ENCODE measurements at places on chromosomes 4 and X. TPM values are rescaled to one million over a fixed set of nuclear protein-coding genes. Genes with fewer than 3 reads are reported as not detected.

Gene AKAP17A
- 88.1 TPM for total RNA-seq

Gene UGT2B15
- total RNA-seq, result not detected

- no peaks in the 10 kb centered on the region for H3K36me3 ChIP-seq
- peak overlapping the region; percentile 86 for H3K4me3 ChIP-seq
- H3K27me3 ChIP-seq, result no peaks in the 10 kb centered on the region
- peak overlapping the region; percentile 78 for H3K27ac ChIP-seq
Measured at GRCh38 chr4:55346851-55347255, 811 bp downstream of the SRD5A3 start.

DNA sequence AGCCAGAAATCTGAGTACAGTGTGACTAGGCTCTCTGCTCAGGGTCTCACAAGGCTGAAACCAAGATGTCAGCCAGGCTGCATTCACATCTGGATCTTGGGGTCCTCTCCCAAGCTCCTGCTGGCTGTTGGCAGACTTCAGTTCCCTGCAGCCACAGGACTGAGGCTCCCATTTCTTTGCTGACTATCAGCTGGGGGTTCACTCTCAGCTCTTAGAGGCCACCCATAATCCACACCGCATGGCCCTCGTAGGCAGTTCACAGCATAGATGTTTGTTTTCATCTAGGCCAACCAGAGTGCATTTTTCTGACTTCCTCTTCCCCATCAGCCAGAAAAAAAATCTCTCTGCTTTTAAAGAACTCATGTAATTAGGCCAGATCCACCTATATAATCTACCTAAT is 8.2 kb upstream of the WDR44 start:
- no peak overlapping the region for H3K4me3 ChIP-seq
- no peak overlapping the region for H3K27ac ChIP-seq
- H3K36me3 ChIP-seq, result no peaks in the 10 kb centered on the region
- DNase-seq, result no peak

DNA sequence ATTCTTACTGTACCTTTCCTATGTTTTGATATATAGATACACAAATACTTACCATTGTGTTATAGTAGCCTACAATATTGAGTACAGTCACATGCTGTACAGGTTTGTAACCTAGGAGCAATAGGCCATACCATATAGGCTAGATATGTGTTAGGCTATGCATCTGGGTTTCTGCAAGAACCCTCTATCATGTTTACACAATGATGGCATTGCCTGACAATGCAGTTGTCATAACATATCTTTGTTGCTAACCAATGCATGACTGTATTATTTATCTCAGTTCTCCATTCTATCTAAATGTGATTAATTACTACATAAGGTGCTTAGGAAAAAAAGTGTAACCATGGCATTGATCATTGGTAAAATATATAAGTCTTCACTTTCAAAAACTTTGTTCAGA is 10.0 kb upstream of the SPCS3 start:
- peaks cover 15% of the 10 kb centered on the region for H3K27me3 ChIP-seq
- DNase-seq, result no peak
- H3K4me3 ChIP-seq, result no peak overlapping the region
- H3K27ac ChIP-seq, result no peak overlapping the region
- no peaks in the 10 kb centered on the region for H3K4me1 ChIP-seq
- no peaks in the 10 kb centered on the region for H3K36me3 ChIP-seq

Gene METAP1
- 50.8 TPM for total RNA-seq

GRCh38 chrX:152917656-152918579 is 20.1 kb downstream of the ZNF185 start:
- H3K4me1 ChIP-seq, result no peaks in the 10 kb centered on the region
- no peak overlapping the region for H3K4me3 ChIP-seq
- H3K36me3 ChIP-seq, result no peaks in the 10 kb centered on the region
- DNase-seq, result no peak
- peaks cover 2% of the 10 kb centered on the region for H3K27me3 ChIP-seq
- no peak overlapping the region for H3K27ac ChIP-seq

Gene CCNA2
- total RNA-seq, result 86.4 TPM

DNA sequence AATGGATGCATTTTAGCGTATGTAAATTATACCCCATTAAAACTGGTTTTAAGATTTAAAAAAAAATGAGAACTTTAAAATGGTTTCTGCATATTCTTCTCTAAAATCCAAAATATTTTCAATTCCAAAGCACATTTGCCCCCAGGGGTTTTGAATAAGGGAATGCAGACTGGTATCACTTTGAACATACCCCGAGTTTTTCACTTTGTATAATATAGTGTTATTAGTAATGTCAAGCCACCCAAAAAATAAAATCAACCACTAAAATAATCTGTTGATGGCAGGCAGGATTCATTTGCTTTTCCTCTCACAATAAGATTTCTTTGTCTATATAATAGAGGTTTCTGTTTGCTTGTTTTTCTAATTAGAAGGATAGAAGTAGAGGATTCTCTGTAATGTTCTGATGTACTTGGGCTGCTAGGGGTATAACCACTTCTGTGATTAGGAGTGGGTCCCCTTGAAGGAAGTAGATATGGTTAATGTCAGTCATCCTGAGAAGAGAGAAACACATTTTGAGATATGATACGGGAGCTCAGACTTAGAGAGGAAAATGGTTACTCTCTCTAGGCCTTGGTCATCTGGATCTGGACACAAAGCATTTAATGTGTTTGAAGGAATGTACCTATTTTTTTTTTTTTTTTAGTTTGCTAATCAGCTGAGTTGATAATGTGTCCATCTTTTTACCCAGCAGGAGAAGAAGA is 9.3 kb upstream of the LIN54 start:
- DNase-seq, result no peak
- H3K27ac ChIP-seq, result peak overlapping the region; percentile 27
- H3K4me1 ChIP-seq, result peaks cover 11% of the 10 kb centered on the region
- no peaks in the 10 kb centered on the region for H3K36me3 ChIP-seq

Gene TMSB15A
- not detected for total RNA-seq

Gene PHEX
- 0.23 TPM for total RNA-seq
